Urinary bladder (tissue), 4 donors: ENCODE measurements at places on chromosomes 1 and 21.

- no peak for DNase-seq
Observed at GRCh38 chr1:205316161-205316566, 5.4 kb downstream of the NUAK2 start.

- DNase-seq = no peak
Observed at GRCh38 chr1:182249201-182249676, 142.4 kb downstream of the GLUL start.

DNA sequence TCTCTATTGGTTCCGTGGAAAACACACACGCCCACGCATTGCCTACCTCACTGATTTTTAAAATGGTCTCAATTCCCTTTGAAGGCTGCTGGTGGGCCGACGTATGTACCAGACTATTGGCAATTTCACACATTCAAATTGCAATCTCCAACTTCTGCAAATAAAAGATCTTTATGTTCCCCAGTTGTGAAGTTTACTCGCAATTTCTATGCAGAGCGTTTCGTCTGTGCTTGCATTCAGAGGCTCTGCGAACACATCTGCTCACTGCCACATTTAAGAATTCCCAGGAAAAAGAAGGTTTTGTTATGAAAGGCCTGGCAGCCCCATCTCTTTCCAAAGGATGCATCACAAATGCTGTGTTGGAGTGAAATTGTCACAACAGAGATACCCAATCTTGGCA lies 288.0 kb upstream of the KAZN start:
- DNase-seq = no peak

- no peak for DNase-seq
Observed at GRCh38 chr1:174550296-174550695, 102.5 kb downstream of the GPR52 start.

DNA sequence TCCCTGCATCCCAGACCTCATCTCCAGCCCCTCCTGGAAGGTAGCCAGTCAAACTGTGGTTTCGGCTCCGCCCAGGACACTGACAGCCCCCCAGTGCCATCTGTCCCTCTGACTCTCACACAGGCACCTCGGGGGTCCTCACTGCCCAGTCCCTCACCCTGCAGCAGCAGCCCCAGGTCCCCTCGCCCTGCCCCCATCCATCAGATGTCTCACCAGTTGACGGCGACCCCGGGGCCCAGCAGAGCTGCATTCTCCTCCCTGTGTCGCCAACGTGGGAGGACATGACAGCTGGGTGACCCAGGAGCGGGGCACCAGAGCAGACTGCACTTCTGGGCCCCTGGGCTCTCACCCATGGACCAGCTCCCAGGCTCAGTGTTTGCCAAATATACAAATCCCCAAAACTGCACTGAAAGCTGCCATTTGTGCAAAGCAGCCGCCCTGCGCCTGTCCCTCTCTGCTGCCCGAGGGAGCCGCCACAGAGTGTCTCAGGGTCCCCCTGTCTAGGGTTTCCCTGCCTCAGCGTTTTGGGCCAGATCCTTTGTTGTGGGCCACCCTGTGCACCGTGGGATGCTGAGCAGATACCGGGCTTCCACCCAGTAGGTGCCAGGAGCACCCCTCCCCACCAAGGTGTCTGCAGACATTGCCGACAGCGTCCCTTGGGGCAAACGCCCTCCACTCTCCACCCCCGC lies 48.2 kb downstream of the PRDM15 start:
- no peak for DNase-seq

- no peak for DNase-seq
Observed at GRCh38 chr1:20719871-20720620, 2.2 kb upstream of the KIF17 start.

DNA sequence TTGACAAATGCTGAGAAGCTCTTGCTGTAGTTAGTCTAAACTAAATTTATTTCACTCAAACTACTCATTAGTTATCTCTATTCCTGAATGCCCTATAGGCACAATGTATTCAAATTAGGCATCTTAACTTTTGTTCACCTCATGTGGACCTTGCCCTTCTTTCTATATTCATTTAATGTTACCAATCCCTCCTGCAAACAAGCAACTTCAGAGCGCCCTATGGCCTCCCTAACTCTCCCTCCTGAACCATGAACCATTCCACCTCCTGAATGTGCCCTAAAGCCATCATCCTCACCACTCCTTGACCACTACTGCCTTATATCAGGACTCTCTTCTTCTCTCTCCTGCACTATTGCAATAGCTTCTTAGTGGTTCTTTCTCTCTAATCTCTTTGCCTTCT lies 34.8 kb upstream of the SAMD13 start:
- DNase-seq = no peak

- no peak for DNase-seq
Observed at GRCh38 chr1:164333387-164333786, 225.6 kb upstream of the PBX1 start.

GRCh38 chr1:180597520-180597919 lies 34.3 kb upstream of the XPR1 start:
- DNase-seq = no peak

DNA sequence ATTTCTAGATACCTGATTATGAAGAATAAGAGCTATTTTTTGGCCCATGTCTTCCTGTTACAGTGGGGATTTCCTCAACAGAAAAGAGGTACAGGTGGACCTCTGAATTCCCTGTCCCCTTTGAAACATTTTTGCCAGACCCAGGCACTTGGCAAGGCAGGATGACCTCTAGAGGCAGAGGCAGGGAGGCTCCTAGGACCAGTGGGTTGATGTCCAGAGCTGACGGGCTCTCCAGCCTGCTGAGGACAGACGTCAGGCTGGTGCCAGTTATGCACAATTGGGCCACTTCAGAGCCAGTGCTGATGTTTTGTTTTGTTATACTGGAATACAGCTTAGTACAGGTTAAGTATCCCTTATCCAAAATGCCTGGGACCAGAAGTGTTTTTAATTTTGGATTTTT lies 18.5 kb upstream of the A3GALT2 start:
- DNase-seq = no peak
